Stimulated activated CD8-positive, alpha-beta memory T cell treated with anti-CD3 and anti-CD28 coated beads, Interleukin-7, amount 100 ng/mL, for 24 hours (primary cell): ENCODE measurements at places on chromosomes 12 and 14.
A peak's percentile ranks its signal among the peaks of the same experiment; 100 is the strongest.

DNA sequence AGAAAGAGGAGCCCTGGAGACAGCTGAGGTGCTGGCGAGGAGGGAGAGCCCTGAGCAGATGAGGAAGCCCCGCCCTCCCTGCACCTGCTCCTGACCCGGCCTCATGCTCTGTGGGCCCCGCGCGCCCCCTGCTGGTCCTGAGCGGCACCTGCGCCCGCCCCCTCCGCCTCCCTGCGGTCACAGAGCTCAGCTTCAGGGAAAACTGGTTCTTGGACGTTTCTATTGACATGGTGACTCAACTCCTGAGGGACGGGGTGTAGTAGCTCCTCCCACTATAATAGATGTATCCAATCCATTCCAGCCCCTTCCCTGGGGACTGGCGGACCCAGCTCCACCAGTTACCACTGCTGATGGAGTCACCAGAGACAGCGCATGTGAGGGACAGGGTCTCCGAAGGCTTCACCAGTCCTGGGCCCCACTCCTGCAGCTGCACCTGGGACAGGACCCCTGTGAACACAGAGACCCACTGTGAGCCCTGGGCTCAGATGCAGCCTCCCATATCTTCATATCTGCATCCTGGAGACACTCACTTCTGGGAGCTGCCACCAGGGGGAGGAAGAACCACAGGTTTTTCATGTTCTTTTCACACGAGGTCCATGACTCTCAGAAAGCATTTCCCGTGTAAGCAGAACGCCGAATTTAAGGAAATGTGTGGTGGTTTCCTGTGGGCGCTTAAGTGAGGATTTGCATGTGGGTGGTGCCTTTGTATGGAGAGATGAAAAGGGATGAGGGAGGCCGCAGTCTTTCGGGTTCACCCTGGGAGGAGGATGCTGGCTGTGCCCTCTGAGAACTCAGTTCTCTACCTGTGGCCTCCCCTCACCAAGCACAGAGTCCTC lies 1346.4 kb downstream of the TMEM121 start:
- peak; percentile 72 for DNase-seq

GRCh38 chr14:99707921-99708320 lies 23.8 kb downstream of the CYP46A1 start:
- DNase-seq = no peak

DNA sequence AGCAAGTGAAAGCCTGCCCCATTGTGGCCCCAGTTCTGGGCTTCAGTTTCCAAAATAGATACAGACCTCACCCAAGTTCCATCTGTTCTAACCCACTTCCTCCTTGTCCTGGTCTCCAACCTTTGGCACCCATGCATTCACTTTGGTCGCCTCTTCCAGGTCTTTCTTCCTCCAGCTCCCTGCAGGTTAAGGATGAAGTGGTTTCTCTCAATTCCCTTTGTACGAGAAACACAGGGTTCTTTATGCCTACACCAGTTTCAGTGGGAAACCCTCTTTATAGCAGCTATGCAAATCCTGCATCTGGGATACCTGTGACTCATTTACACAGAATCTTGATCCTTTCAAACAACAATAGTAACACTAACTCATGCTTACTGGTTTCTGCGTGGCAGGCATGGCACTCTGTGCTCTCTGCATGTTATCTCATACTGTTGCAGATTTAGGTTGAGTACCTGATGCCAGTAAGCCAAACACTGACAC lies 110.6 kb upstream of the AMIGO2 start:
- DNase-seq = no peak

DNA sequence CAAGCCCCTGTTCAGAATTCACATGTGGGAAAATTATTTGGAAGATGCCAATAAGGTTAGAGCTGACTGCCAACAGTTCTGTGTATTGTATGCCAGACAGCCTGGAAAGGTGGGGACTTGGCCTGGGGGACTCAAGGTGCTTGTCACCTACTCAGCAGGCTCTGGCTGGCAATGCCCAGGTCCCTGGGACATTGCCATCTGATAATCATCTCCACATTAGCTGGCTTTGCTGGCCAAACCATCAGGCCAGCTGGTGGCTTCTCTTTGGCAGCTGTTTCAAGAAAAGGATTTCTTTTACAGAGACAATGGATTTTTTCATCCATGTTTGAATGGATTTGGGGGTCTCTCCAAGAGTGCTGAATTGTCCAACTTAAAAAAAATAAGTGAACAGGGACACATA lies 165.2 kb downstream of the BRMS1L start:
- no peak for DNase-seq

- no peak for DNase-seq
Observed at GRCh38 chr12:47818467-47819137, 1.1 kb downstream of the HDAC7 start.

DNA sequence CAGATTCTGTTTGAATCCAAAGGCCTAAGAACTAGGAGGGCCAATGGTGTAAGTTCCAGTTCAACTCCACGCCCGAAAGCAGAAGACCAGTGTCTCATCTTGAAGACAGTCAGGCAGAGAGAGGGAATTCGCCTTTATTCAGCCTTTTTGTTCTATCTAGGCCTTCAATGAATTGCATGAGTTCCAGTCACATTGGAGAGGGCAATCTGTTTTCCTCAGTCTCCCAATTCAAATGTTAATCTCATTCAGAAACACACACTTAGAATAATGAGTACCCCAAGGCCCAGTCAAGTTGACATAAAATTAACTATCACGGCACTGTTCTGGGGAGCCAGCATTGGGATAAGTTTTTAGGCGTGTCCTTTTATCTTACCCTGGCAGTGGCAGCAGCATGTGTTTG lies 65.8 kb downstream of the C14orf39 start:
- no peak for DNase-seq
